ENCODE measurements at places on chromosomes 16 and 17.

DNA sequence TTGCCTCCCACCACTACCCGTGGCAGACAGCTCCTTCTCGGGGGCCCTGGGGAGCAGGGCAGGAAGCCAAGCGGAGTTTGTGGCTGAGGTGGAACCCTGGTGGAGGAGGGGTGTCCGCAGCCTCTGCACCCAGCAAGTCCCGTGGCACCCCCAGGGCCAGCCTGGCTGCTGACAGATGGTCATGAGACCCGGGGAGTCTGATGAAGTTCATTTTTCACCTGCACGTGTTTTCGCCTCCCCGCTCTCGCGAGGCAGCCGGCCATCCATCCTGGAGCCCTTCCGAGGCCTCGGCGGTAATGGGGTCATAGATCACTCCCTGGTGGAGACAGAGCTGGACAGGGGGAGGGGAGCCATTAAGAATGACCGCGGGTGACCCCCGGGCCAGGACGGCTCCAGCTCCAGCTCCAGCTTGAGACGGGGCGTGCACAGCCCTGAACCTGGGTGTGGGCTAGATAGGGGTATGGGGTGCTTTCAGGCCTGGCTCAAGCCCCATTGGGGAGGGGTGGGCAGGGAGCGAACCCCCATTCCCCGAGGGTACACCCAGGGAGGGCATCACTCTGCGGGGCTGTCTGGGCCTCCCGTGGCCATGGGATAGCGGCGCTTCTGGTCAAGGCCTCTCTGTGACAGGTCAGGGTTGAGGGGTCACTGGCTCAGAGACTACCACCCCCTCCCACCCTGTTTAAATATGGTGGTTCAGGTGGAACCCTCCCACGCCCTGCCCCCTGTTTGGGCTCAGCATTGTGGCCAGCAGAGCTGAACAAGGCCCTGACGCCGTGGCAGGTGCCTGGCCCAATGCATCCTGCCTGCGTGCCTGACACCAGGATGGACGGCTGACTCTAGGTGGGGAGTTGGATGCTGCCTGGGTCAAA is 227.4 kb upstream of the GSE1 start:
- no peak for ATAC-seq

- ATAC-seq: no peak
Measured at GRCh38 chr16:64615630-64616280, 506.1 kb downstream of the CDH11 start.

- no peak for ATAC-seq
Measured at GRCh38 chr16:74480150-74481029, 59.1 kb upstream of the CLEC18B start.

DNA sequence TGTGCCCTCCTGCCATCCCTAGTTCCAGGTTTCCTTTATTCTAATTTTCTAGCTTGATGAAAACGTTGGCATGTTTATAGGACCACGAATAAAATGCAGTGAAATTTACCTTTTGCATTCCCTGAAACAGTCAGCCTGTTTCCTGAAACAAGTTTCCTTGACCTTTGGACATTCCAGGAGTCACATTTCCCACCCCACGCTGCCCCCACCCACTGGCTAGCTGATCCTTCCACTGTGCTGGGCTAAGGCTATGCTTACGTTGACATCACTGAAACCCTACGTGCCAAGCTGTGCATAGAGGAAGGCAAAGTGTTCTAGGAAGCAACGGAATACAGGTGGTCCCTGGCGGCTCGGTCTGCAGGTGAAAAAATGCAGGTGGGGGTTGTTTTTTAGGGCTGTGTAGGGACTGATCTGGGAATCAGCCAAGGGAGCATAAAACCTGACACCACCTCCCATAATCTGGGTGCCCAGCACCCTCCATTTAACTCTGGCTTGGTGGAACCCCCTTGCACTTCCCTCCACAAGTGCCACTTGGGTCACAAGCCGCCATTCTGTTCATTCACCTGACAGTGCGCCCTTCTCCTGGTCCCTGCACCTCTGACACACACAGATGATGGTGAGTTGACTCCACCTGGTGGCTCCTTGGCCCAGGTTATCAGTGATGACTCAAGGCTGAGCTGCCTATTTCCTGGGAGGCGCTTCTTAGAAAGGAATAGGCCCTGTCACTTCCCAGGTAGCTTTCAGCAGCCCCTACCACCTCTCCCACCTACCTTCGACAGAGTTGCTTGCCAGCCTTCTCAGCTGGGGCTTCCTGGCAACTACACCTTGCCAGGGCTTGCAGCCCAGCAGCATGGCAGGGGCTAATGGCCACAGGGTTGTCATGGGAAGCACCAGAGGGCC is 83.7 kb downstream of the N4BP1 start:
- ATAC-seq: peak; percentile 68

DNA sequence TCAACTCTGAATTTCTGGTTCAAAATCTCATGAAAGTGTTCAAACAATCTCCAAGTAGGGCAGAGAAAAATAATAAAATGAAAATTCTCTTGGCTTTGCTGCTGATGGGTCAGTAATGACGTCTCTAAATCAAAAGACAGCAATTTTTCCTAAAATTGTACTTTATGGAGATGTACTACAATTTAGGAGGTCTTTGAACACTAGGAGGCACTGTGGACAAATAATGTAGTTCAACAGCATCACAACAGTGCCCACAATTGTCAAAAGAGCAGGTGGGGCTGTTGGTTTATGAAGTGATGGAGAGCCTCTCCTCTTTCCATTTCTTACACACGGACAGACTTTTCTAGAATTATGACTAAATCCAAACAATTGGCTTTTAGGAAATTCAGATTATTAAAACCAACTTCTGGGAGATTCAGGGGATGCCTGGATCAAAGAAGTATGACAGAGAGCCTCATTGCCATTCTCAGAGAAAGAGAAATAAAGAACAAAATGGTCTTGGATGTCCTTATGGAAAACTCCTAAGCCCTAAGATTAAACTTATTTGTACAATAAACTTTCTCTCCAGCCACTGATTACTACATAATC is 23.8 kb downstream of the EZH1 start:
- peak; percentile 70 for ATAC-seq

DNA sequence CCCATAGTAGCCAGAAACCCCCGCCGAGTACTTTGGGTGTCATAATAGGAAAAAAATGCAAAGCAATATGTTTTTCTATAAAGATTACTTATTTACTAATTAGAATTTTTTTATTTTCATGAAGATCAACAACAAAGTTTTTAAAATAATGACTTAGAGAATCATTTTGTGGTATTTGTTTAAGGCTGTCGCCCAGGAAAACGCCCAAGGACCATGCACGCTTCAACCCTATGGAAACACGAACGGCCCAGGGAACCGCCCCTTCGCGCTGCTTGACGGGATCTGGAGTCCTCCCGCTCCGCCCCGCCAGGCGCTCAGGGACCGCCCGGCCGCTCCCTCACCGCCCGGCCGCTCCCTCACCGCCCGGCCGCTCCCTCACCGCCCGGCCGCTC is 408 bp upstream of the KPNA2 start:
- peak; percentile 84 for ATAC-seq

DNA sequence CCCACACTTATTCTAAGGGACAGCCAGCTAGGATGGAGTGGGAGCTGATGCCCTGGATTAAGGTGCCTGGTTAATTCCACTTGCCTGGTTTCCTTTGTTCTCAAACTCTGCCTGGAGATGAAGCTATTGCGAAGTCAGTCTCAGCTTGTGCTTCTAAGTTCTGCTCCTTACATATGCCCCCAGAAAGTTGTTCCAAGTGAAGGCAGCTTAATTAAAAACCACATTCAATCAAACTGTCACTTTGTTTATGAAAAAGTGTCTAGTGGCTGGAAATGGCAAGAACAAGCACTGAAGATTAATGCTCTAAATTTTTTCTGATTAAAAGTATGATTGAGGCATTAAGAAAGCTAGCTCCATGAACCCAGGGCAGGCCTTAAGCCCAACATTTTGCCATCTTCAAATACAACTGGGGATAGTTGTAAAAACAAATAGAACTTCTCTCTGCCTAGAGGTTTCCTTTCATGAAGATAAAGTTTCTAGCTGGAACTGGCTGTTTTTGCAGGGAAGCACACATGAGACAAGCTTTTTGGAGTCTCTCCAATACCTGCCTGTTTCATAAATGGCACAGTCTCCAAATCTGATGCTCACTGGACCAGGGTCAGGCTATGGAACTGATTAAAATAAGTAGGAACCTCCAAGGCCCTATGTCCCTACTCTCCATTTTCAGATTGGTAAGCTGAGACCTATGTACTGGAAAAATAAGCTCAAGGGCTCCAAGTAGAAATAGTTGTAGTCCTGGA is 100.9 kb downstream of the GRIN2A start:
- no peak for ATAC-seq

DNA sequence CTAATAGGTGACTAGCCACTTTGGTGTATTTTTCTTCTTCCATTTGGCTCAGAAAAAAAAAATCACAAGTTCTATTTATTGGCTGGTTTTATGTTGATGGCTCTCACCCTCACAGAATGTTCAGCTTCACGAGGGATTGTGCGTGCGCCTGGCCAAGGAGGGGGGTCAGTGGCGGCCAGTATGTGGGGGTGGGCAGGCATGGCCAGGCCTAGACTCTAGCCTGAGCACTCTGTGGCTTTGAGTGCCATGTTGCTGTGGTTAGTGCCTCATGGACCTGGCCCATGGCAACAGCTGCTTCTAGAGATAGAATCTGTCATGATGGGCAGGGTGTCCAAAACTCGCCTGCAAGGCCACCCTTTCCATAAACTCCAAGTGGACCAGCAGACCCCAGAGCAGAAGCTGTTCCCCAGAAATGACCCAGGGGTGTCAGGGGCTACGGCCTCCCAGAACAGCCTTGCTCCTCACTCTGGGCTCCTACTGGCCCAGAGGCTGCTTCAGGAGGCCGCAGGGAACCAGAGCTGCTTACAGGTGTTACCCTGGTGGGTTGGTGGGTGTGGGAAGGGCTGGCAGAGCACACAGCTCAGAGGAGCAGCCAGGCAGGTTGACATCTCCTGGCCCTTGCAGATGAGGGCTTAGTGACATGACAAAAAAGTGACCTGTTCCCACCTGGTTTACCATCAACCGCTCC is 124.9 kb downstream of the SOCS1 start:
- ATAC-seq: no peak

All from activated CD4-positive, CD25-positive, alpha-beta regulatory T cell treated with anti-CD3 and anti-CD28 coated beads, Interleukin-2, amount 50 U/mL, for 24 hours (primary cell).